ENCODE measurements at places on chromosomes 7 and 10. TPM values are rescaled to one million over a fixed set of nuclear protein-coding genes. Genes with fewer than 3 reads are reported as not detected.

DNA sequence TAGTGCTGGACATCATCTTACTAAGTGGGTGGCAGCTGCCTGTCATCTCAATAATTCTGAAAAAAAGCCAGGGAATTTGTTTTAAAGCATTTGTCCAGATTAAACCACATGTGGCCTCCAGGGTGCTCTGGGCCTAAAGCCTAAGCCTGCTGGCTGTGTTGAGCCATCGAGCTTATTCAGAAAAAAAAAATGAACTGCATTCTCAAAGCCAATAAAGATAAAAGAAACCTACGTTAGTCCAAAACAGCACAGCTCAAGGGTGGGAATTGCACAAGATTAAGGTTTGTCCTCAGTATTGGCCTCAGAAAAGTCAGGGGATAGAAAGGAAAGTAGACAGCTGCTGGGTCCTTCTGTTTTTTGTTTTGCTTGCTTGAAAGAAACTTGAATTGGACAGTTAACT lies 22.6 kb upstream of the PRTFDC1 start:
- H3K4me1 ChIP-seq = no peaks in the 10 kb centered on the region
- no peaks in the 10 kb centered on the region for H3K36me3 ChIP-seq
- no peaks in the 10 kb centered on the region for H3K27me3 ChIP-seq
- H3K27ac ChIP-seq = no peak overlapping the region
- no peak for DNase-seq

GRCh38 chr7:127896659-127897058 lies 134.6 kb downstream of the LRRC4 start:
- H3K4me1 ChIP-seq = peaks cover 42% of the 10 kb centered on the region
- H3K4me3 ChIP-seq = no peak overlapping the region
- DNase-seq = no peak
- no peaks in the 10 kb centered on the region for H3K27me3 ChIP-seq

The CALCR gene
- polyA plus RNA-seq = 0.12 TPM

GRCh38 chr10:13167568-13167967 lies 6.2 kb downstream of the MCM10 start:
- H3K27me3 ChIP-seq = no peaks in the 10 kb centered on the region
- no peak for DNase-seq
- no peaks in the 10 kb centered on the region for H3K4me1 ChIP-seq
- no peak overlapping the region for H3K27ac ChIP-seq
- peaks cover 13% of the 10 kb centered on the region for H3K36me3 ChIP-seq

DNA sequence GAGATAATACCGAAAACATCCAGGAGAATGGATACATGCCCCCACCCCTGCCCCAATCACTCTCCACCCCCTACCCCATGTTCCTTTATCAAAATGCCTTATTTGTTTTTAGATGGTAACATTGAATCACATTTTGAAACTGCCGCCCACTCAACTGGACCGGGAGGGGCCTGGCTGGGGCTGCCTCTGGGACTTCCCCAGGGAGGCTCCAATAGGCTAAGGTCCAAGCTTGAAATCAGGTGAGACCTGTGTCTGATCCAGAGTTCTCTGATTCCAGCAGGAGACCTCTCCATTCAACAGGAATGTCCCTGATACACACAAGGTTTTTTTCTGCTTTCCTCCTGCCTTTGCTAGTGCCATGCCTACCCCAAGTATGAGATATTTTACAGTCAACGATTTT lies 43.8 kb upstream of the ACSL5 start:
- DNase-seq = no peak
- H3K4me3 ChIP-seq = no peak overlapping the region
- H3K27ac ChIP-seq = no peak overlapping the region
- H3K27me3 ChIP-seq = no peaks in the 10 kb centered on the region
- H3K4me1 ChIP-seq = no peaks in the 10 kb centered on the region
- no peaks in the 10 kb centered on the region for H3K36me3 ChIP-seq

All from SK-N-SH (cell line).